ENCODE measurements at places on chromosomes 3 and 15.

- DNase-seq = no peak
Measured at GRCh38 chr3:129313415-129313664, 34.7 kb downstream of the HMCES start.

DNA sequence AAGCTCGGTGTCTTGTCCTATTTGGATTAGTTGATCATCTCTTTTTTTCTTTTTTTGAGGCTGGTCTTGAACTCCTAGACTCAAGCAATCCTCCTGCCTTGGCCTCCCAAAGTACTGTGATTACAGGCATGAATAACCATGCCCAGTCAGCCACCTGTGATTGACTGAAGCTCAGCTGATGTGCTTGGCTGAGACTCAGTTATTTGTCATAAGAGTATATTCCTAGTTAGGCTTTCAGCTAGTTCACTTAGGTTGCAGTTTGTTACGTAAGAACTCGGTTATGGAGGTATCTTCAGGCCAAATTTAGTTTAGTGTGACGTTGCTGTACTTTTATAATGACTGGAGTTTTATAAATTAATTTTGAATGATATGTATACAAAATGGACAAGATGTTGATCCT, 365.0 kb downstream of the SV2B start:
- DNase-seq = no peak

- no peak for DNase-seq
Measured at GRCh38 chr3:14988988-14989394, 41.6 kb downstream of the NR2C2 start.

- no peak for DNase-seq
Measured at GRCh38 chr3:133293397-133294110, 106.3 kb upstream of the BFSP2 start.

DNA sequence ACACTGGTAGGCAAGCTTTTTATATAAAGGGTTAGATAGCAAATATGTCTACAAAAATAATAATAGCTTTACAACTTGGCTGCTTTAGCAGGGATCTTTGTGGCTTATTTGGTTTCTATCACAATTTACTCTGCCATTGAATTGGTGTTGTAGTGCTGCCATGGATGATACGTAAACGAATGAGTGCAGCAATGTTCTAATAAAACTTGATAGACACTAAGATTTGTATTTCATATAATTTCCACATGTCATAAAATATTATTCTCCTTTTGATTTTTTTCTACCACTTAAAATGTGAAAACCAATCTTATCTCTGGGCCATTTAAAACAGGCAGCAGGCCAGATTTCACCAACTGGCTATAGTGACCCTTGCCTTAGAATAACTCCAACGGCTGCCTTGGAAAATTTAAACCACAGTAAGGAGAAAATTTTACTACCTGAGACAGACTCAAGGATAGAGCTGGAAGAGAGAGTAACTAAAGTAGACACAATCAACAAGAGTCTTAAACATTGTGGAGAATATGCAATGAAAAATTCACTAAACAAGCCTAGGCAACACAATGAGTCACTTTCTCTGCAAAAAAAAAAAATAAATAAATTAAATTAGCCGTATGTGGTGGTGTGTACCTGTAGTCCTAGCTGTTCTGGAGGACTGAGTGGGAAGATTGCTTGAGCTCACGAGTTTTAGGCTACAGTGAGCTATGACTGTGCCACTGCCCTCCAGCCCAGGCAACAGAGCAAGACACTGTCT, 8.1 kb downstream of the NPHP3 start:
- no peak for DNase-seq

- DNase-seq = no peak
Measured at GRCh38 chr3:188165596-188165995, 11.6 kb downstream of the LPP start.

DNA sequence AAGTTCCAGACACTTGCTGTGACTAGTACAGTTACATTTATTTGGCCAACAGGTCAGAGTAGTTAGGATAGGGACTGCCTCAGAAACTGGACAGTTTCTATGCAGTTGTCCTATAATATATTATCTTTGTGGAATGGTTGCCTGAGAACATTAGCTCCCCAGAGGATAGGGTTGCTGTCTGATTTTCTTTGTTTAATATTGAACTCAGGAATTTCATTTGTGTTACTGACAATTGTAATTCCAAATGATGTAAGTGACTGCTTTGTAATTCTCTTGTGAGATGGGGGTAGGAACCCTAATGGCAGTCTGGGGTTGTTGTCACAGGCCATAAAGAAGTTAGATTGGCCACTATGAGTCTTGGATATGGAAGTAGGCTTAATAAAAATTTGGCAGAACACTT, 2.2 kb downstream of the NXPE3 start:
- no peak for DNase-seq

DNA sequence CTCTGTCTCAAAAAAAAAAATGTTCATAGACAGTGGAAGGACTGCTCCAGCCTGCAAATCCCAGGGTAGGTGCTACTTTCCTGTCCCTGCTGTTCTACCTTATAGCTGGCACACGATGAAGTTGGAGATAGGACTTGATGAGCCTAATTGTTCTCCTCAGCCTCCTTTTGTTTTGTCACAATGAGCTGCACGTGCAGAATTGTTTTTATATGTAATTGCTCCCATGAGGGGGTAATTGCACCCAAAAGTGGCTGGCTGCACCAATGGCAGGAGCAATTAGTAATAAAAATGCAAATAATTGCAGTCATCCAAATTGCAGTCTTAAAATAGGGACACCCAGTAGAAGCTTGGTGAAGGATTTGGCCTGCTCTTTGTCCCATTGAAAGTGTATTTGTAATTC, 63.0 kb upstream of the PFN2 start:
- DNase-seq = no peak

DNA sequence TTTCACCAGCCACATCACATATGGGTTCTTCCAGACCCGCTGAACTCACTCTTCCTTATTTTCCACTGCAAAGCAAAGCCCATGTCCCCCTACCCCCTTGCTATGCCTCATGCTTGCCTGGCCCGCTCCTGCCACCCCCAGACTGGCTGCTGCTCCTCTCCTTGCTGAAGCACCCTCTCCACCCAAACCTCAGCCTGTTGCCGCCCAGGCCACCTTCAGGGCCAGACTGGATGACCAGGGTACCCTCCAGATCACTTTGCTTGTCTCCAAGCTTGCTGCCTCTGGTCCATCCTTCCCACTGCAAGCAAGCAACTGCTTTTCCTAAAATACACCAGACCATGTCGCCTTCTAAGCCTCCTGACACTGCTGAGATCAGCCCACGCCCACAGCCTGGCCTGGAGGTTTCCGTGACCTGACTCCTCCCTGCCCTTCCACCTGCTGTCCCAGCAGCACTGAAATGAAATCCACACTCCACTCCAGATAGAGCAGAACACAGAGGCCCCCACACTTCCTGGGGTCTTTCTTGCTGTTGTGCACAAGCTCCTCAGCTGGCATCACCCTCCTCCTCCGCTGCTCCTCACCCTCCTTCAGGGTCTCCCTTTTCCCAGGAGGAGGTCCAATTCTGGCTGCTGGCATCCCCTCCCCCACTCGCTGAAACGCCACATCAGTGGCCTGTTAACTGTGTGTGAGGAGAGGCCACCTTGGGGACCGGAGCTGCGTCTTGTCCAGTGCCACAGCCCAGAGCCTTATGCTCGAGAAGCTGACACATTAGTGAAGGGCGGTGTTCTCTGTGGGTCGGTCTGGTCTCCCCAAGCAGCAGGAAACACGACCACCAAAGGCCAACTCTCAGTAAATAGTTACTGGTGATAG, 99.1 kb downstream of the ADCY5 start:
- no peak for DNase-seq

DNA sequence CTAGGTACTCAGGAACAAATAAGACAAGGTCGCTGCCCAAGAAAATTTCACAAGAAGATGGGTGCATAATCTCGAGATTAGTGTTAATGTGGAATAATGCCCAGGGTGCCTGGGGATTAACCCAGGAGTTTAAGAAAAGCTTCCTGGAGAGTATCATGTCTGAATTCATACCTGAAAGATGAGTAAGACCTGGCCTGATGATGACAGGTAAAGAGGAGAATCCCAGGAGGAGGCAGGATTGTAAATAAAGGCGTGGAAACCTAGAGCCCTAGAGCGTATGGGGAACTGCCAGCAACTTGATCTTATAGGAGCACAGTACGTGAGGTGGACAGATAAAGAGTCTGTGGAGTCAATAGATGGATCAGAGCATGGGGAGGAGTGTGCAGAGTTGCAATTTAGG, 43.0 kb downstream of the ARRDC4 start:
- DNase-seq = no peak

GRCh38 chr3:17194116-17194515, 309.4 kb downstream of the PLCL2 start:
- no peak for DNase-seq

DNA sequence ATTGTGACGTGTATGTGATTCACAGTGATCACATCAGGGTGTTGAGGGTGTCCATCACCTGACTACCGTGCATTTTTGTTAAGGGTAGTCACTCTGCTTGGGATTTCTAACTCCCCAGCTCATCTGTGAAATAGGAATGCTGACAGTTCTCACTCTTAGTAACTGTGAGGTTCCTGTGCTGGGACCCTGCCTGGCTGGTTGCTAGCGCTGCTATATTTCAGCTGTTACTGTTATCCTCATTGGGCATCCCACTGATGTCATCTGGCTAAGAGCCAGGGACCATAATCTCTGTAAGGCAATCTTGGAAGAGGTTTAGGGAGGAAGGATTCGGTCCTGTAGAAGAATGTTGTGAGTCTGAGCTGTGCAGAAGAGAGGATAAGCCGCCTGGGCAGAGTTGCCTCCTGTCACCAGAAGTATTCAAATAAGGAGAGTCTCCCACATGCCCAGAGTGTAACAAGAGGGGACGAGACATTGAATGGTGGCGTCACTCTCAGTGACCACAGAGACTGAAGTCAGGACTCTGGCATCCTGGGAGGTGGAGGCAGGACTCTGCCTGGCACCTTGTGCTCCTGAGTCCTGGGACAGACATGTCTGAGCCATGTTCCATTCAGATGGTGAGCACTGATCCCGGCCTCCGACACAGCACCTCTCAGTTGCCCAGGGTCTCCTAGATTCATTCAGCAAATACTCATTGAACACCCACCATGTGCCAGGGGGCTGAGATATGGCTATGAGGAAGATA, 52.2 kb downstream of the FBLN2 start:
- DNase-seq = no peak

Data from midbrain (tissue), 1 donor.